ENCODE measurements at places on chromosomes 11 and 22. TPM values are rescaled to one million over a fixed set of nuclear protein-coding genes. Genes with fewer than 3 reads are reported as not detected.

- DNase-seq: no peak
- H3K4me3 ChIP-seq: no peak overlapping the region
- no peaks in the 10 kb centered on the region for H3K36me3 ChIP-seq
- H3K27me3 ChIP-seq: peaks cover 70% of the 10 kb centered on the region
- H3K4me1 ChIP-seq: peaks cover 48% of the 10 kb centered on the region
Observed at GRCh38 chr11:120248551-120249278, 8.8 kb downstream of the POU2F3 start.

DNA sequence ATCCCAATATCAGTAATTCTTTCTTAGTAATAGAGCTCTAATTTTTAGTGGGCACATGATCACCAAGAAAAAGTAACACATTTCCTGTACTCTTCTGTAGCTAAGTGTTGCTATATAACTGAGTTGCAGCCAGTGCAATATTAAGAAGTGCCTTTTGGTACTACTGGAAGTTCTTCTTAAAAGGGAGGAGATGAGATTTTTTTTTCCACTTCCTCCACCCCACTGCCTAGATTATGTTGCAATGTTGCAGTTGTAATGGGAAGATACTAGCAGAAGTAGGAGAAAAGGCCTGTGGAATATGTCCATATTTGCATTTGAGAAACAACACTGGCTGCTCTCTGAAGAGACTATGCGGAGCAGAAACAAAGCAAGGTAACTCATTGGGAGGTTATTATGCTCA lies 280.6 kb upstream of the ANO5 start:
- H3K36me3 ChIP-seq: no peaks in the 10 kb centered on the region
- no peaks in the 10 kb centered on the region for H3K27me3 ChIP-seq
- H3K27ac ChIP-seq: no peak overlapping the region
- no peak for DNase-seq
- H3K4me1 ChIP-seq: no peaks in the 10 kb centered on the region

DNA sequence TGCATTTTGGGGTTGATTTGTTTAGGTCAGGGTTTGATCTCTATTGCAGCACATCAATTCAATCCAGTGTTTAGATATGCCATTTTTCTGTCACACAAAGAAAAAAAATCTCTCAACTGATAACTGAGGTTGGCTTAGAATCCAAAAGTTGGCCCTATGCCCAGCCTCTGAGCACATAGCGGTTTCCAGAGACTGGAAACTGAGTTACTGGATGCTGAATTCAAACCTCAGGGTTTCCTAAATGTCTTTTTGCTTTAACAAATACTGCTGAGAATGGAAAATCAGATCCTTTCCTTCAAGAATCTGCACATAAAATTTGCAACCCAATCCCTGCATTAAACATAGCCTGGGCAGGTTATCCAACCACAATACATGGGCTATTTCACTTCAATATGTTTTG lies 4.0 kb downstream of the P4HA3 start:
- no peaks in the 10 kb centered on the region for H3K36me3 ChIP-seq
- no peak overlapping the region for H3K4me3 ChIP-seq
- H3K27me3 ChIP-seq: peaks cover 39% of the 10 kb centered on the region
- H3K27ac ChIP-seq: no peak overlapping the region

GRCh38 chr11:71548716-71549151 lies 514 bp downstream of the KRTAP5-9 start:
- no peak for DNase-seq
- H3K27ac ChIP-seq: no peak overlapping the region
- H3K27me3 ChIP-seq: peaks cover 11% of the 10 kb centered on the region
- H3K4me1 ChIP-seq: no peaks in the 10 kb centered on the region
- no peaks in the 10 kb centered on the region for H3K36me3 ChIP-seq
- H3K4me3 ChIP-seq: no peak overlapping the region

Gene SPON1
- 1.6 TPM for total RNA-seq

Gene IFTAP
- total RNA-seq: 1.8 TPM
